Activated naive CD4-positive, alpha-beta T cell treated with Interleukin-2 at 50 U/mL for 16 hours (primary cell): ENCODE measurements at places on chromosomes 2 and 18.

GRCh38 chr2:12714391-12715221, 2.1 kb upstream of the TRIB2 start:
- DNase-seq = no peak

DNA sequence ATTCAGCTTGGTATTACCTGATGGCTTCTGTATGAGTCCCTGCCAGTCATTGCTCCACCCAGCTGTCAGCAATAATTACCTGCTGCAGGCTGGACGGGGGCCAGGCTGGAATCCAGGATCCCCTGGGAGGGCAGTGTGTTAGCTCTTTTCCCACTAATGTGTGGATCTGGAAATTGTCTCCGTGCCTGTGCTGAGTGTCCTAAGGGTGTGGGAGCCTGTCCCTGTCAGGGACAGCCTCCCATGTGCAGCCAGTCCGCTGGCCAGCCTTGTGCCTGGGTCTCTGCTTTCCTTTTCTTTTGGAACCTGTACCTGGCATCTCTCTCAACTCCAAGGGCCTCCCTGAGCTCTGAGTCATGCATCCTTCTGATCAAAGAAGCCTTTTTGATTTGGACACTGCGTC, 107.2 kb upstream of the SPRED2 start:
- DNase-seq = no peak

- DNase-seq = no peak
Measured at GRCh38 chr2:157206916-157207315, 50.6 kb upstream of the GALNT5 start.

DNA sequence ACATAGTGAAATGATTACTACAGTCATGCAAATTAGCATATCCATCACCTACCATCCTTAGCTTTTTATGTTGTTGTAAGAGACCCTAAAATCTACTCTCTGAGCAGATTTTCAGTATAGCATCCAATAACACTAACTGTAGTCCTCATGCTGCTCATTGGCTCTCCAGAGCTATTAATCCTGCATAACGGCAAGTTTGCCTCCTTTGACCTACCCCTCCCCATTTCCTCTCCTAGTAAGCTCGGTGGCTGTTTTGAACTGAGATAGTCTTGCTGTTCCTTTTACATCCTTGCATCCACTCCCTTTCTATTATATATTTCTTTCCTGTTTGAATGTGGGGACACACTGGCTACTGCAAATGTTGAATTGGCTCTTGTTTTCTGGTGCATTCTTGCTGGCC, 481.5 kb downstream of the TSN start:
- no peak for DNase-seq

- no peak for DNase-seq
Measured at GRCh38 chr2:36889795-36890194, 76.5 kb downstream of the STRN start.

DNA sequence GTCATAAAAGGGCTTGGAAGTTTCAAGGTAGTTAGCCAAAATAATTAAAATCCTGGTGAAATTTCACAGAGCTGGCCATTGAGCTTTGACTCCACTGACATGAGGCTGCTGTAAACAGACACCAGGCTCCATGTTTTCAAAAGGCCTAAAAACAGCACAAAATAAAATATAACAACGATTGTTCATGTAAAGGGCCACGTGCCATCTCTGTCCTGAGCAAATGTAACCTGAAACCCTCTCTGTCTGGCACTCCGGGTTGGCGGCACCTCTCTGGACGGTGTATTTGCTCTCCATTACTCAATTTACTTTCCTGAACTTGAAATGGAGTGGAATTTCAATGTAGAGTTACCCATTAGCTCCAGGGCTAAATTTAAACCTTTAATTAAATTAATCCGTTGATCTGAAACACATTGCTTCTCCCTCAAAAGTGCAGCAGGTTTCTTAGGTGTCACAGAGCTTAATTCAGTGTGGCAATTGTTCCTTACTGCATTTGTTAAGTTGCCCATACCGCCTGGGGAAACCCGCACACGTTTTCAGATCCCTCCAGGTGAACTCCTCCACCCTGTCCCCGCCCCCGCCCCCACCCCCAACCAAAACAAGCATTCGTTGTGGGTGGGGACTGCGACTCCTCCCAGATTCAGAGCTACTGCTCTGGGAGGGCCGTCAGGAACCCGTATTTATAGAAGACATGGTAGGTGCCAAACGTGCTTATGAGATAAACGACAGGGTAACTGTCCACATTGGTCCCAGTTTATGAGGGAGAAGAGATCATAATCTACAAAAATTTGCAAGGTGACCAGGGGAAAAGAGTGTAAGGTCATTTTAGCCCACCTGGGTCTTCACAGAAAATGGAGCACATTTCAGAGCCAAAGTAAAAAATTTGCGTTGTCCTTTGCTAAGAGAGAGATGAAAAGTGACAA, 1.2 kb upstream of the CABLES1 start:
- DNase-seq = peak; percentile 18

- no peak for DNase-seq
Measured at GRCh38 chr18:74264303-74265020, 27.3 kb downstream of the CYB5A start.

DNA sequence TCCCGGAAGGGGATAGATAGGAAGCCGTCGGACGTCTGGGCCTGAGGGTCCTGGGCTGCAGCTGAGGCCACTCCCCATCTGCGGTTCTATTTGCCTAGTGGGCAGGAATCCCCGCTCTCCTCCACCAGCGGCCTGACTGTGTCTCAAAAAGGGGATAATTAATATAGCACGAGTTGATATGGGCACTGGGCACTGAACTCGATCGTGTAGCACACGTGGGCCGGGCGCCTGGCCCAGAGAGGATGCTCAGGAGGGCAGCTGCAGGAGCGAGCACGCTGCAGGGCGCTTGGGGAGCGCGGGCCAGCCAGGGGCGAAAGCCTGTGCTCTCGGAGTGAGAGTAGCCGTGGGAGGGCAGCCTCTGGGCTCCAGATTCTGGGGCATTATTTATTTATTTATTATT, 8.8 kb upstream of the GBX2 start:
- DNase-seq = no peak

GRCh38 chr2:189024901-189025618, 50.9 kb downstream of the COL3A1 start:
- no peak for DNase-seq

- no peak for DNase-seq
Measured at GRCh38 chr2:188146888-188147287, 144.8 kb upstream of the GULP1 start.

- no peak for DNase-seq
Measured at GRCh38 chr2:34159901-34160300, 560.8 kb upstream of the FAM98A start.

GRCh38 chr2:2775018-2775417, 443.9 kb upstream of the MYT1L start:
- DNase-seq = no peak

DNA sequence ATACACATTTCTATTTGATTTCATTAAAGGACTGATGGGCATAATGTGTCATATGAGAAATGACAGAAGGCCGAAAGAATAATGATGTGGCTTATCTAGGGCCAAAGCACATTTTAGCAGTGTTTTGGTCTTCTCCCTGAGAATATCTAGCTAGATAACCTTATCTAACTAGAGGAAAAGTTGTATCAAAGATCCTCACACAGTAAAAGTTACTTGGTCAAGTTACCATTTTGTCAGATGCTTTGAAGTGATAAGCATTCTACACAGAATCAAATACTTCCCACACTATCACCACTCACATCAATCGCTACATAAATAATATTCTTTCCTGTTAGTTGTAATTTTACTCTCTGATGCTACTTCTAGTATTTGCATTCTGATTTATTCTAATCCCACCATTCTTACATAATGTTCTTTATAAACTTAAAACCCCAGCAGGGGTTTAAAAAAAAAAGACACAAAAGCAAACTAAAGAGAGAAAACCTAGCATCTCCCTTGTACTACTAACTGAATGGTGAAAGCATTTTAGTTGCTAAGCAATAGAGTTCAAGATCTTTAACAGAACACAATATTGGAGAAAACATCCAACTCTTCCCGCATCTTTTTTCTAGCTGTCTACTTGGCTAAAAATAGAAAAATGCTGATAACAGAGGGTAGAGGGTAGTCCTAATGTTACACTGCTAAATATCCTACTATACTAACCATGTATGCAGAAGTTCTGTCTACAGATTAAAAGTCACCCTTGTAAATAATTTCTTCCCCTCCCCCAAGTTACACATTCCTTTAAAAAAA, 8.0 kb downstream of the XPO1 start:
- no peak for DNase-seq

GRCh38 chr2:212520340-212520739, 18.3 kb downstream of the ERBB4 start:
- no peak for DNase-seq

DNA sequence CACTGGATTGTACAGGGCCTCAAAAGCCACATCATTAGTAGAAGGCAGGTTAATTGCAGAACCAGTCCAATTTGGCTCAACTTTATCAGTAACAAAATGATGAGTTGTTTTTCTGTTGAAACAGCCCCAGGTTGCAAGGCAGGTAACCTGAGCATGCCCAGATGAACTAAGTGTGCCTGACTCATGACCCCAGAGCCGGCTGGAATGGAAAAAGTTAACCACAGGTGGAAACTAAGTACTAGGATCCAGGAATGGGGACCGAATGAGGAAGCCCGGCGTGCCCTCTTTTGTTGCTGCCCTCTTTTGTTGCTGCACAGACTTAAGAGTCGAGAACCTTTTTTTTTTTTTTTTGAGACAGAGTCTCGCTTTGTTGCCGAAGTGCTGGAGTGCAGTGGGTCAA, 79.5 kb upstream of the YWHAQ start:
- DNase-seq = peak; percentile 39

GRCh38 chr2:90077948-90078347, 1386.5 kb downstream of the RPIA start:
- DNase-seq = no peak

- DNase-seq = no peak
Measured at GRCh38 chr2:80706951-80707350, 402.4 kb upstream of the LRRTM1 start.

DNA sequence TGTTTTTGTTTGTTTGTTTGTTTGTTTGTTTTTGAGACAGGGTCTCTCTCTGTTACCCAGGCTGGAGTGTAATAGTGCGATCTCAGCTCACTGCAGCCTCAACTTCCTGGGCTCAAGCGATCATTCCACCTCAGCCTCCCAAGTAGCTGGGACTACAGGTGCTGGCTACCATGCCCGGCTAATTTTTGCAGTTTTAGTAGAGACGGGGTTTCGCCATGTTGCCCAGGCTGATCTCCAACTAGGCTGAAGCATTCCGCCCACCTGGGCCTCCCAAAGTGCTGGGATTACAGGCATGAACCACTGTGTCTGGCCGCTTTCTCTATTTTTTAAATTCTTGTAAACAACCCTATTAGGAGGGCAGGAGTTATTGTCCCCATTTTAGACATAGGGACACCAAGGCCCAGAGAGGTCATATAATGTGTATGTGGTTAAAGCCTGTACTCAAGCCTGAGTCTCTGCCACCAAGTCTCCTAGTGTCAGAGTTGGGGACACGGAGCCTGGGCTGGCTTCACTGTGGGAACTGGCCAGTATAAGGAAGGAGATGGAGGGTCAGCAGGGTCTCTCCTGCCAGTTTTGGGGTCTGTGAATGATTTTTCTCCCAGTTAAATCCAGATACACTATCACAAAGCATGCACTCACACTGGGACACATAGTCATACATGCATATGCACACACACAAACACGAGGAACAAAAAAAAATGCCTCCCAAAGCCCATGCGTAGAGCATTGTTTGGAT, 27.5 kb upstream of the MCFD2 start:
- no peak for DNase-seq

DNA sequence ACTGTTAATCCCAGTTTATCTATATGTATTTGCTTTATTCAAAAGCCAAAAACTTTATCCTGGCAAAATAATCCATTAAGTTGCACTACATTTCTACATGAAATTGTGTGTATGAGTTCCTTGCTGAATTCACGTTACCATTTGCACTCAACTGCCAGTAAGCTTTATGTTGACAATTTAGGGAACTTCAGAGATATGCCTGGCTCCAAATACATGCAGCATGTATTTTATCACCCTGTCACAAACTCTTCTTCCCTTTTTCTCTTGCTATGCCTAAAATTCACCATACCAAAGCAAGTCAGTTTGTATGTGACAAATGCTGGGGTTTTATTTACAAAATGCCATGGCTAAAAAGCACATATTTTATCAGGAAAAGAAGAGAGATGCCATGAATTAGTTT, 157.6 kb upstream of the CDH2 start:
- DNase-seq = no peak

GRCh38 chr18:5964996-5965395, 69.7 kb upstream of the TMEM200C start:
- no peak for DNase-seq

- no peak for DNase-seq
Measured at GRCh38 chr18:5726011-5726410, 169.3 kb downstream of the TMEM200C start.

GRCh38 chr18:74456017-74456348, 1.1 kb downstream of the DIPK1C start:
- no peak for DNase-seq

- DNase-seq = no peak
Measured at GRCh38 chr2:115294999-115295398, 852.6 kb downstream of the DPP10 start.

- no peak for DNase-seq
Measured at GRCh38 chr2:165633431-165633830, 160.6 kb downstream of the GALNT3 start.

GRCh38 chr2:167127135-167127534, 238.9 kb downstream of the XIRP2 start:
- no peak for DNase-seq

DNA sequence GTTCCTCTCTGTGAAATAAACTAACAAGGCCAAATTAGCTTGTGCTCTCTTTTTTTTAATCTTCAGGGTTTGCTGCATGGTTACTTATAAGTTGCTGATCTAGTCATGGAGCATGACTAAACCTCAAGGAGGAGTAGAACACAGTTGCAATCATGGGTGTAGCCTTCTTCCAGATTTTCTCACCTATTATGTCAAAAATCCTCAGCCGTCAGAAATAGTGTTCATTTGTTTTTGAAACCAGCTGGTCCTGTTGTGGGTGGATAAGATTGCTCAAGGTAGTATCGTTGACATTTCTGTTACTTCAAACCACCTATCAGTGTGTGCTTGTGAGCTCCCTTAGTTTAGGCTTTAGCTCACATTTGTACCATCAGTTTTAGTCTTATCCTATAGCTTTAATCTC, 11.2 kb downstream of the RELCH start:
- no peak for DNase-seq

GRCh38 chr2:131027566-131028528, 65.4 kb downstream of the FAM168B start:
- no peak for DNase-seq

- no peak for DNase-seq
Measured at GRCh38 chr18:13513481-13513880, 212.9 kb downstream of the FAM210A start.

DNA sequence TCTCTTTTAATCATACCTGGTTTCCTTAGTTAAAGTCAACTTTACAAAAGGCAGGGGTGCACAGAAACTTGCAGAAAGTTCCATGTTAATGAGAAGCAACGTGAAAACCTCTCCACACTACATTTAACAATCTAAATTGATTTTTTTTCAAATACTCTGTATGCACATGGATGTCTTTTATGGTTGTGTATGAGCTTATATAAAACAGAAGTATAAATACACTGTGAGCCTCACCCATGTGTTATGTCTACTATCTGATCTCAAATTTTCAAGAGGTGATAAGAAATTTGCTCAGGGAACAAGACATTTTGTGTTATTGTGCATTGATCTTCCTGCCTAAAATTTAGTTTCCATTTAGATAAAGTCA, 617.6 kb downstream of the ADCYAP1 start:
- no peak for DNase-seq
